H4 (cell line): ENCODE measurements at places on chromosomes 16 and 17. TPM values are rescaled to one million over a fixed set of nuclear protein-coding genes. Genes with fewer than 3 reads are reported as not detected.

DNA sequence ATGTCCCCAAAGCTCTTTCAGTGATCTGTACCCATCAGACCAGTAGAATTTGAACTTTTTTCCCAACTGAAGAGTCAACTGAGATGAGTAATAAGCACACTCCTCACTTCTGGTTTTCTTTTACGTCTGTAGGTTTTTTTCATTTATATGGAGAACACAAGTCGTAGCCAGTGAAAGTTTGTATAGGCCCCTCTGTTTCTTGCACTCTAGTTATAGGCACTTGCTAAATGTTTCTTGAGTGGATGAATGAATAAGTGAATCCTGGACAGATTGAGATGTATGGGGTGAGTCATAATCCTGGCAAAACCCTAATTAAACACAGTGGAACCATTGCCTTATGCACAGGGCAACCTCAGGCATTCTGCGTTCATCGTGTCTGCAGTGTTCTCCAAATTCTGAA, 193.7 kb upstream of the TBX2 start:
- DNase-seq, result no peak

DNA sequence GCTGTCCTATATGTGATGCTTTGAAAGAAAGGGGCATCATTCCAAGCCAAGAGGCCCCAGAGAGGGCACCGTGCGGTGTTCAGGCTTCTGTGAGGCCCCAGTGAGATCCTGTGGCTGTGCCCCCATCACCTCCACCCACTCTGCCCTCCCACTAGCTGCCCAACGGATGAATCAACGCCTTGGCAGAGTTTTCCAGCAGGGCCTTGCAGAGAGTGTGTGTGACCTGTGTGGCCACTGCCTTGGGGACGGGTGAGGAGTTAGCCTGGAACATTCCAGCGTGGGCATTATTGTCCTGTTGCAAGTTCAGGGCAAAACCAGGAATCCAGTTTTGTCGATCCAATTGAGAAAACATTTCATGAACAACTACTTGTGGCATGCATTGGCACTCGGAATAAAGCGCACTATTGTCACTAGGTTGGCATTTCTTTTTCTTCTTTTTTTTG, 53.7 kb downstream of the SF3B3 start:
- peak; percentile 48 for DNase-seq

DNA sequence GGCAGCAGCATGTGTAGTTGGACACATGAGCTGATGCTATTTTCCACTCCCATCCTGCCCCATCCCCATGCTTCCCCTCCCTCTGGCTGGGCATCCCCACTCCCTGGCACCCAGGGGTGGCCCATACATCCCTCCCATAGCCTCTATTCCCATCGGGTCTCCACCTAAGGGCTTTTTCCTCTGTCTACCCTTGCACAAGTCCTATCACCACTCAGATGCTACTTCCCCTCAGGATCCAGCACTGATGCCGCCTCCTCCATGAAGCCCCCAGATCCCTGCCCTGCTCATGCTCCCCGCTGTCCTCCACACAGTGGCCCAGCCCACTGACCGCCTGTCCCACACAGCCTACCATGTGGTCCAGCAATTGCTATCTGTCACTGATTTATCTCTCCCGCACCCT, 15.8 kb downstream of the TRPV1 start:
- no peak for DNase-seq

GRCh38 chr16:1469693-1470201, 5.1 kb downstream of the CLCN7 start:
- DNase-seq, result no peak

GRCh38 chr17:835263-835662, 53.1 kb downstream of the MRM3 start:
- DNase-seq, result peak; percentile 95

- DNase-seq, result no peak
Measured at GRCh38 chr17:43779145-43780125, 658 bp upstream of the DUSP3 start.

DNA sequence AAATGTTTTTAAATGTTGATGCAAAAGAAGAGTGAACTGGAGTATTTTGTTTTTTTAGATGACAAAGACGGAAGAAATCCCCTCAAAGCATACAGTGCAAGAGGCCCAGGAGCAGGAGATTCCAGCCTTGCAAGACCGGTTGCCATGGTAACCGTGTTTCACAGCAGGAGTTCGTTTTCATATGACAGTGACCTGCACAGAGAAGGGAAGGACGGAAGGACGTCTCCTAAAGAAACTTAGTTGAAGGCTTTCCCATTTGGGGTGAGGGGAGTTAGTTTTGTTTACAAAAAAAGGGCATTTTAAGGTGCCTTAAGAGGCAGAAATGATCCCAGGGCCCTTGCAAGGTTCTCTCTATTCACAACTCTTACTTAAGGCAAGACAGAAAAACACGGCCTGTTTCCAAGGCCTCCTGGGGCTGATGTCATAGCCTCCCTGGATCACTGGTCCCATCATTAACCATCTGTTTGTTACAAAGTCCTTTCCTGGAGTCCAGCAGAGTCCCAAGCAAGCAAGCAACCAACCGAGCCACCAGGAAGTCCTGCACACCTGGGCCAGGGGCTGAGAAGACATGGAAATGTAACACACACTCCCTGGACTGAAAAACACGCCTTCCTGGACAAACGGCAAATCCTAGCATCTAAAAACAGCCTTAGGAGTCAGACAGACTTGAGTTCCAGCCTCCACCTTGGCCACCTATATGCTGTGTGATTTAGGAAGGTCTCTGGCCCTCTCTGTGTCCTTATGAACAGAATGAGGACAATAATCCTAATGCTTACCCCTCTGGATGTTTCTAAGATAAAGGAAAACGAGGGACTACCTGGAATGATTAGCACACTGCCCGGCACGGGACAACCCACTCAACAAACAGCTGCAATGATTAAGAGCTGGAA, 30.3 kb upstream of the RPH3AL start:
- no peak for DNase-seq

- no peak for DNase-seq
Measured at GRCh38 chr16:60041671-60042070, 1307.6 kb upstream of the GOT2 start.

The TLCD2 gene
- 1.2 and 1.4 TPM in 2 replicates for total RNA-seq

The ITGAL gene
- not detected in 2 replicates for total RNA-seq
